ENCODE measurements at places on chromosomes 11 and 22.

DNA sequence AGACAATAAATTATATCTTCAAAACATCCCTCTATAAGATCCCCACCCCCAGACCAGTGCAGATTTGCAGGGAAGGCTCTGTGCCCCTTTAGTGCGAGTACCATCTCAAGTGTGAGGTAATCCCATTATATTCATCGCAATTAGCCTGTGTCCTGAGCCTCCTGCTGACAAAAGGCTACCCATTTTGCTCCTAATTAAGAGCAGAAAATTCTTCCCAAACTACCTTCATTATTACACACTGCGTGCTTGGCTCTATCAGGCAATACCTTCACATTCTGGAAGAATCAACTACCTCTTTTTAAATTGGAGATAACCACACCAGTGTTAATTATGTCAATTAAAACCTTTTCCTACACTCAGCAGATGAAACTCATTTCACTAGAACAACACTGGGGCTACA lies 1133.4 kb upstream of the CCDC90B start:
- no peak for DNase-seq

DNA sequence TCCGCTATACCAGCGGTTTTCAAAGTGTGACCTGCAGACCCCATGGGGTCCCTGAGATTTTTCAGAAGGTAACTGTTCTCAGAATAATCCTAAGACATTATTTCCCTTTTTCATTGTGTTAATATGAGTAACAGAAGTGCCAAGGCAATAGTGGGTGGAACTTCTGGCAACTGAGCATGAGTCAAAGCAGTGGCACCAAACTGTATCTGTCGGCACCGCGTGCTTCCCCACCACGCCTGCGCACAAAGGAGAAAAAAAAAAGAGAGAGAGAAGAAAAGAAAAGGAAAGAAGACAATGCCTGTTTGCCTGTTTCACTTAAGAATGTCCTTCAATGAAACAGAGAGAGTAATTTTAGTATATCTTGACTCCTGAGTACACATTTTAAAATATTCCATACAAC lies 679.9 kb downstream of the OPCML start:
- no peak for DNase-seq

DNA sequence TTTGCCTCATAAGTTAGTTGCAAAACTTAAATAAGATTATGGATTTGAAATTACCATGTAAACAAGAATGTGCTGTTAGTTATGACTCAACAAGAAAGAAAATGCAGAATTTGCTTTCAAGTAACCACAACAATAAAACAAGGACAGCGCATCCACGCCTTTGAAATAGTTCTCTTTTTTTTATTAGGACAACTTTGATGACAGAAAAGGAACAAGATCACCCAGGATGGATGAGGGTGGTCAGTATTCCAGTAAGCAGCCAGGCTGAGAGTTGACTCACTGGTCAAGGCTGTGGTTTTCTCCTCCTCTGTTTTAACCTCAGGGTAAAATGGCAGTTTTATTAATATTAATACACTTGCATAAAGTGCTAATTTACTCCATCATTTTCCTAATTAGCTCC lies 544.4 kb downstream of the OPCML start:
- DNase-seq = no peak

DNA sequence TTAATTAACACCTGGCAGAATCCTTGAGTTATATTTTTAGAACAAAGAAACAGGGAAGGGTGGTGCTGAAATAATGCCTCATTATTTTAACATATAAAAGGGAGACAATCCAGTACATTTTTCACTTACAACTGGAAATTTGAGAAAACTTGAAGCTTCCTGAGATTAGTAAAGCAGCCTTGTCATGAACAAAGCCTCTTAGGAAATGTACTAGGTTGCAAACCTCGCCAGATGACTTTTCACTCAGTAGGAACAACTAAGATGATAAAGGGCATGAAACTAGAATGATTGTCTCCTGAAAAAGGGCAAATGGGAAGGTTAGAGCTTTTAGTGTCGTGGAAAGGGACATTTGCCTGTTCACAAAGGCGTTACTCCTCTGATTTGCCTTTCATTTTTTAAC lies 289.6 kb downstream of the ETS1 start:
- no peak for DNase-seq

GRCh38 chr11:45677770-45678512 lies 12.5 kb upstream of the CHST1 start:
- DNase-seq = no peak

GRCh38 chr22:49251371-49251770 lies 576.3 kb downstream of the BRD1 start:
- DNase-seq = no peak

GRCh38 chr22:44340271-44341239 lies 27.8 kb upstream of the SHISAL1 start:
- DNase-seq = no peak

GRCh38 chr11:119730789-119731386 lies 1.9 kb upstream of the NECTIN1 start:
- DNase-seq = no peak

GRCh38 chr11:125071435-125071834 lies 8.3 kb downstream of the SLC37A2 start:
- DNase-seq = no peak

DNA sequence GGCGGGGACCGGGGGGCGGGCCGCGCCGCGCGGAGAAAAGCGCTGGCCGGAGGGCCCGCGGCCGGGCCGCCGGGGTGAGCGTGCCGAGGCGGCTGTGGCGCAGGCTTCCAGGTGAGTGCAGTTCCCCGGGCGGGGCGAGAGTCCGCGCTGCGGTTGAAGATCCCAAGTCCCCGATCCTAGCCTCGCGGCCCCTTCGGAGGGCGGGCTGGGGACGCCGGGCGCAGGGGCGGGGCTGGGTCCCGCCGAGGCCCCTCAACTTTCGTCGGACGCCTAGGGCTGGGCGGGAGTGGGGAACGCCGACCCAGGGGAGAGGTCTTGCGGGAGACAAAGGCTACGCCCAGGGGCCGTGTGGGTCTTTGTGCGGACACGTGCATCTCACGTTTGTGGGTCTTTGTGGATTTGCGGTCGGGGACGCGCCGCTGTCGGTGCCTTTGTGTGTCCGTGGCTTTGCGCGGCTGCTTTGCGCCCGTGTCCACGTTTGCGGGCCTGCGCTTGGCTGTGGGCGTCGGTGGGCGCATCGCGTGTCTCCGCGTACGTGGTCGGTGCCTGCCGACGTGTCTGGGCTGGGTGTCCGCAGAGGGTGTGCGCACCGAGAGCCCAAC lies at the start of gene TSKU:
Gene TSKU (plus strand): TSS at position 63 of the 602 bp plus-strand sequence. CDS start 12,261 bp downstream, outside the sequence.
- DNase-seq = no peak

DNA sequence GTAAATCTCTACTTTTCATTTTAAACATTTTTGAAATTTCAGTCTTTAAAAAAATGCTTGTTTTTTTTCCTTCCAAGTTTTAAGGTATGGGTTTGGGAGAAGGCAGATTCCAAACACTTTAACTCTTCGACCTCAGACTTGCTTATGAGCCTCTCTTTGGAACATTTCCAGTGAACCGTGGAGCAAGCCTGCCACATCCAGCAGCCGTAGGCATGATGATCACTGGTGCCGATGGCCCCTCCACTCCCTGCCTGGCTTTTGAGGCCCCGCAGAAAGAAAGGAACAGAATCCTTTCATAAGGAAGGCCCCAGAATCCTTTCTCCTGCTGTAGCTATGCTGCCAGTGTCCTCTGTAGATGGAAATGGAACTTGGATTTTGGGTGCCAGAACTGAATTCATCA lies 50.7 kb downstream of the BMAL1 start:
- DNase-seq = no peak

- DNase-seq = no peak
These were observed 2.3 kb downstream of the B3GAT1 start for GRCh38 chr11:134409552-134410429.

- no peak for DNase-seq
These were observed 25.6 kb upstream of the SUSD2 start for GRCh38 chr22:24155627-24156140.
